ENCODE measurements at places on chromosomes 4 and X.

GRCh38 chr4:26568446-26568994, 15.4 kb upstream of the TBC1D19 start:
- no peak for DNase-seq

DNA sequence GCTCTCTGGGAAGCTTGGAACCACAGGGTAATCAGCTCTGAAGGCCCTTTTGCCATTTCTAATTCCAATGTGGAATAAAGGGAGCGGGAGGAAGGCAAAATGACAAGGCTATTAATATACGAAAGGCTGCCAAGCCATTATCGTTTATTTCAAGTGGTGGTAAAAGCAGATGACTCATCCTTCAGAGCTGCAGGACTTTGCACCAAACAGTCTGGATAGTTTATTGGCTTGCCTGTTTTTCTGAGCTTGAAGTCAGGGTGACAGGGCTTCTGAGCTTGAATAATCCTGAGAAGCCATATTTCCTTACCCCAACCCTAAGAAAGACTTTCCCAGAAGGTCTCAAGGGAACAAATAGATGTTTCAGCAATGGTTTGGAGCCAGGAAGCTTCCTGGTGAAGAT, 7.7 kb upstream of the GABRE start:
- DNase-seq: no peak

DNA sequence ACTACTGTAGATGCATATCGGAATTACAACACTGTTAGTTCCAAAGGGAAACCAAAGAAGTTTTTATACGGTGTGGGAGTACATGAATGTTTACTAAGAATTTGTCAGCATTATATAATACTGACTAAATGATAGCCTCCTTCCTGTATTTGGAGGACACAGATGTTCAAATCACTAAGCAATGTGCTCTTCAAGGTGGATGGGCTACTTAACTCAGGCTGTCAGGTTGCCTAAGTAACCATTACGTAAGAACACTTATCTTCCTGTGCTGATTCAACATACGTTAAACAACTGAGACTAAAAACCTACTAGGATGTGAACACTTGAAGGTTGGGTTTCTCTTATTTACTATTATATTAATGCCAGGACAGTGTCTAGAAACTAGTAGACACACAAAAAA, 81.9 kb upstream of the HPGD start:
- DNase-seq: no peak

DNA sequence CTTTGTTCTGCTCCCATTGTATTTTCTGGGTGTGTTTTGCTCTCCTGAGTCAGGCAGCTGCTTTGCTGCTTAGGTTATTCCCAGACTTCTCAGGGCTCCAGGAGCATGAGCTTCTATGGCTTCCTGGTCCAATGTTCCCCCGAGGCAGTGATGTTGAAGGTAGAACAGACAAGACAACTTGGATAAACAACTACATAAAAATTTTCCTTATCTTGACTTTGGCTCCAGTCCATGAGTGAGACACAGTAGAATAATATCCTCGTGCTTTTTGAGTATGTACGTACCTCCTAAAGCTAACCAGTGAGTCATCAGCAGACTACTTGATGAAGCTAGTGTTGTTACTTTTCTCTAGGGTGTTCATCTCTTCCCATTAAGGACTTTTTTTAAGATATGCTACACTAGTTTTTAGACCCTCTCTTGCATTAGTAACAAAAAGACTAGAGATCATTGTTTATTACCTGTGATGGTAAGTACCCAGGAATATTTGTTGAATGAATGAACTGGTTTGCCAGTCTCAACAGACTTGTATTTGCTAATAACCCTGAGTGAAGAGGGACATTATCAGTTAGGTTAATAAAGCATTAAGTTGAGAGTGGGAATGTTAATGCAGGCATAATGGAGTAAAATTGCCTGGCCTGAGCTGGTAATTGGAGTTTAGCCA, 131.9 kb downstream of the FHIP1A start:
- no peak for DNase-seq

DNA sequence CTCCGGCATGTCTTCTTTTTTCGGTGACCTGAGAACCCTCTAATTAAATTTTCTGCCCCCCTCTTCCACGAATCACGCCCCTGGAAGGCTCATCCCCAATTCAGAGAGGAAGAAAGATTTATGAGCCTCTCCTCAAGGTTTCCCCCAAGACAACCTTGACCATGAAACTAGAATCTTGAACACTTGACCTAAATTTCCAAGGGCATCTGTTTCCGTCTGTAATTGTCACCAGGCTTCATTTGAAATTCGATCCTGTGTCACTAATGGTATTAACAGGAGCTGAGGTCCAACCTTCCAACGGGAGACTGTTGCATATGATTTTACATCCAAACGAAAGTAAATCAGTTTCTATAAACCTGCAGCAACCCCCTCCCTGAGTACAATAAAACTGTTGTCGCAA, 139.9 kb upstream of the ZIC3 start:
- DNase-seq: no peak

DNA sequence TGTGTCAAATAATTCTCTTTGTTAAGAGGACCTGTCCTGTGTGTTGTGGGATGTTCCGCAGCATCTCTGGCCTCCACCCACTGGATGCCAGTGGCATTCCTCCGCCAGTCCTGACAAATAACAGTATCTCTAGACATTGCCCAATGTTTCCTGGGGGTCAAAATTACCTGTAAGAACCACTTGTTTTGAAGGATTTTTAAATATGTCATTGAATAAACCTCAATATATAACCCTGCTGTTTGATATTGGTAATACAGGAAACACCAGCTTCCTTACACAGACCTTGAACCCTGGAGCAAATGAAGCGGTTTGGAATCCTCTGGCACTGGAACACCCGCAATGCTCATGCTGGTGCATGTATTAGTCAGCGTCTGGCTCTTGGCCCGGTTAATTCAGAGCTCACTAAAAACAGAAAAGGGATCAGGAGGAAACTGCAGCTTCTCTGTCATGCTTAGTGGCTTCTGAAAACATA, 101.3 kb downstream of the TBL1X start:
- DNase-seq: no peak

GRCh38 chr4:151627491-151627890, 133.3 kb downstream of the GATB start:
- no peak for DNase-seq

DNA sequence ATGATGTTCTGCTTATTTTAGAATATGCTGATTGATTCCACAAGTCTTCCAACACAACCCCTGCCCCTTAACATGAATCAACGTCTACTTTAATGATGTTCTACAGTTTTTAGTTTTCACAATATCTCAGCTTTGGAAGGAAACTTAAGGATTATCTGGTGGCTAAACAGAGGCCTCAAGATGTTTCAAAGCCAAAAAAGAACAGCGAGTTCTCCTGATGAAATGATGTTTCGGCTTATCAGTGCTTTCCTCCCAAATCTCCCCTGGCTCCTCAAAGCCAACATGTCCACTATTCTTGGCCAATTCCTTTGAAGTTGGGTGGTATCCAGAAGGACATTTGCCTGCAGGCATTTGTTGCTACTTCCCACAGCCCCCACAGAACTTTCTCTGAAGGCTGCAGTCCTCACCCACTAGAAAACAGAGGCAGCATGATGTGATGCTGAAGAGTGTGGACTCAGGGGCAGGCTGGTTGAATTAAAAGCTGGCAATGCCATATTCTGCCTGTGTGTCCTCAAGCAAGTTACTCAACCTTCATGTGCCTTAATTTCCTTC, 87.3 kb downstream of the ADGRG4 start:
- DNase-seq: no peak

DNA sequence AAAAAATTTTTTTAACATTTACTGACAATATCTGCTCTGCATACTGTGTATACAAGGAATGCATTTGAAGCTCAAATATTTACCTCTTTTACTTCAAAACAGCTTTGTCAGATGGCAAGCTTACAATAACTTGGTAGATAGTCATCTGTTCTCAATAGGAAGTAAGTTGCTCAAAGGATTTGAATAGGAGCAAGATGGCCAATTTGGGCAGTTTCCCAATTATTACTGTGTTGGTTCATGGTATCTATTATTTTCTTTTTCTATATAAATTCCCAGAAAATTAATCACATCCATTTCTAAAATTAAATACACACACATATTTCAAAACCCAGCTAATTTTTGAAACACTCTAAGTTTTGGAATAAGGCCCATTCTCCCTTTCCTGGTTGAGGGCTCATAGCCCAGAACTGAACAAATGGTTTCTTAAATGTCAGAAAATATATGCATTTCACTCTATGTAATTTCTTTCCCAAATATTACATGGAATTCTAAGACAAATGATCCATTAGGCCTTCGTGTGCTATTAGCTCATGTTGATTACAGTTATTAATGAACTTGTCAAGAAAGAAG, 60.2 kb upstream of the BLTP1 start:
- DNase-seq: no peak

GRCh38 chr4:57945298-57945697, 835.1 kb upstream of the IGFBP7 start:
- no peak for DNase-seq

- DNase-seq: no peak
These were observed 46.9 kb upstream of the SLC25A4 start for GRCh38 chr4:185096032-185096653.

DNA sequence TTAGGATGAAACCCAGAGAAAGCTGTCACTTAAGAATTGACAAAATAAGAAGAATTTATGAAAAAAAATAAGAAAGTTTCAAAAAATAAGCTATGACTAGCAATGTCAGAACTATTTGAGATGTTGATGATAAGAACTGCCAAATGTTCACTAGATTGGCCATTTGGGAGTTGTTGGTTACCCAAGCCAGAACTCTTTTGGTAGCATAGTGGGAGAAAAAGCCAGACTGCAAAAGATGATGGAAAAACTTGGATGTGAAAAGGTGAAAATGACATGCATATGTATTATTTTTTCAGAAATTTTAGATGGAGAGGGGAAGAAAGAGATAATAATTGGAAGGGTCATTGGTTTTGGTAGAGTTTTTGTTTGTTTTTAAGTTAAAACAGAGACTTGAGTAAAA, 397.2 kb upstream of the ATOH1 start:
- DNase-seq: no peak

DNA sequence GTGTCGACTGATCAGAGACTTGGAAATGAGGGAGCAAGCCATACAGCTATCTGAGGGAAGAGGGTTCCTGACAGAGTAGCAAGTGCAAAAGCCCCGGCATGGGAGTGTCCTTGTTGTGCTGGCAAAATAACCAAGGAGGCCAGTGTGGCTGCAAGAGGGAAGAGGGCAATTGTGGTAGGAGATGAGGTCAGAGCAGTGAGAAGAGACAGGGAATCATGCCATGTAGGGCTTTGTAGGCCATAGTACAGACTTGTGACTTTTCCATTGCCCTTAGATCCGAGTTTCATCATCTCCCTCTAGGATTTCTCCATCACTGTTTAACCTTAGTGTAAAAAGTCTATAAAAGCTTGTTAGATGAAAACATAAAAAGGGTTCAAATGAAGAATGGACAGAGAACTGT, 76.2 kb downstream of the DOCK11 start:
- no peak for DNase-seq

DNA sequence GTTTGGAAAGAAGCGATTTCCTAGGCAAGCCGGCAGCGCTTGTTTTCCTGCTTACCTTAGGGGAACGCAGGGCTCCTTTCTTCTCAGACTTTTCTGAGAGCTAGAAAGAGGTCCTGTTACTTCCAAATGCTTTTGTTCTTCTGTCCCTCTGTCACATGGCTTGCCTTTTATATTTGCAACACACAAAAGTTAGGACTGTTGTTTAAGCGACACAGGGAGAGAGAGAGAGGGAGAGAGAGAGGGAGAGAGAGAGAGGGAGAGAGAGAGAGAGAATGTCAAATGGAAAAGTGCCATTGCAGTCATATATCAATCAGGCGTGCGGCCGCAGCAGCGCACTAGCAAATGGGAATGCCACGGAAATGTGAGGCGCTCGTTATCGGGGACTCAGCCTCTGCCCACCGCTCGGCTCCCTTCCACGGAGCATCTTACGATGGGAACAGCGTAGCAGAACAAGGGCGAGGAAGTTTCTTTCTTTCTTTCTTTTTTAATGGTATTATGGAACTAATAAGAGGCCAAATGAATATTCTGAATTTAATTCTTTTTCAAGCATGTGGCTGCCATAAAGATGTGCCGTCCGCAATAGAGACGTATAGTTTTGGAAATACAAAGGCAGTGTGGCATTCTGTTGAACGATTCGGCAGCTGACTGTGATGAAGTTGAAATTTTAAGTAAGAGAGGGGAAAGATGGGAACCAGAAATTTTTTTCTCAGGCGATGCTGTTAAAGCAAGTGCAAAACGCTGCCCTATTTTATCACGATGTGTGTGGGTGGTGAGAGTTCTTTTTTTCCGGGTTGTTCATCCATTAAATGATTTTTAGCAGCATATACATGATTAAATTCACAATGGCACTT, at the start of gene NDP:
NDP (minus strand) TSS at position 142 of the 851 bp plus-strand sequence. CDS start 14,745 bp downstream, outside the sequence.
- DNase-seq: no peak

GRCh38 chr4:166309286-166309685, 436.2 kb downstream of the TLL1 start:
- DNase-seq: no peak

DNA sequence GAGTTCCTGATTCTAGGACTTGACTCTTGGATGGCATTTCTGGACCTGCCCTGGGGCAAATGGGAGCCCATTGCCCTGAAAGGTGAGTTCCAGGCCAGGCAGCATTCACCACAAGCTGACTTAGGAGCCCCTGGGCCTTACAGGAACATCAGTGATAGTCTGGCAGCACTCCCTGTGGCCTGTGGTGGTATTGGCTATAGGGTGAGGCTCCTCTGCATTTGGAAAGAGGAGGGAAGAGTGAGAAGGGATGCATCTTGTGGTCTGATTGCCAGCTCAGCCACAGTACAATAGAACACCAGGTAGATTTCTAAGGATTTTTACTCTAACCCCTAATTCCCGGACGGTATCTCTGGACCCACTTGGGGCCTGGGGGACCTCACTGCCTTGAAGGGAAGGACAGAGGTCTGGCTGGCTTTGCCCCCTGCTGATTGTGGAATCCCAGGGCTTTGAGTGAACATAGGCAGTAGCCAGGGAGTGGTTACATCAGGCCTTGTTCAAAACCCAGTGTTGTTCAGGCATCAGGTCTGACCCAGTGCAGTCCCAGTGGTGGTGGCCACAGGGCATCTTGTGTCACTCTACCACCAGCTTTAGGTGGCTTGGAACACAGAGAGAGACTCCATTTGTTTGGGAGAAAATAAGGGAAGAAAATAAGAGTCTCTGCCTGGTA, 32.9 kb downstream of the MAGED4 start:
- no peak for DNase-seq

DNA sequence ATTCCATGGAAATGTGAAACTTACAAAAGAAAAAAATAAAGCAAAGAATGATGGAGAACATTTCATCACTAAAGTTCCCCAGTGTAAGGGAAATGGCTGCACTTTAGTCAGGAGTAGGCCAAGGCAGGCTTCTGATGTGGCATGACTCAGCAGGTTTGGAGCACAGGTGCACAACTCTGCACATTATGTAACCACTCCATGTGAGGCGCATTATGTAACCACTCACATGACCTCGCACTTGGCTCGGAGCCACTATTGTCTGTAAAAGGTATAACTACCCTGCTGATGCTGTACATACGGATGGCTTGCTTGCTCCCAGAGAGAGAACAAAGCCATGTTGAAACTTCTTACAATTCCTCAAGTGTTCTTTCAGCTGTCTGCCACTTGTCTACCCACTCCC, 727.6 kb downstream of the TRAM1L1 start:
- DNase-seq: no peak

GRCh38 chrX:136310411-136310810, 9.6 kb downstream of the ADGRG4 start:
- no peak for DNase-seq

All from stimulated activated CD4-positive, alpha-beta T cell treated with anti-CD3 and anti-CD28 coated beads, Interleukin-15, amount 100 ng/mL, for 1 hour (primary cell).